ENCODE measurements at places on chromosomes 7 and 10.

DNA sequence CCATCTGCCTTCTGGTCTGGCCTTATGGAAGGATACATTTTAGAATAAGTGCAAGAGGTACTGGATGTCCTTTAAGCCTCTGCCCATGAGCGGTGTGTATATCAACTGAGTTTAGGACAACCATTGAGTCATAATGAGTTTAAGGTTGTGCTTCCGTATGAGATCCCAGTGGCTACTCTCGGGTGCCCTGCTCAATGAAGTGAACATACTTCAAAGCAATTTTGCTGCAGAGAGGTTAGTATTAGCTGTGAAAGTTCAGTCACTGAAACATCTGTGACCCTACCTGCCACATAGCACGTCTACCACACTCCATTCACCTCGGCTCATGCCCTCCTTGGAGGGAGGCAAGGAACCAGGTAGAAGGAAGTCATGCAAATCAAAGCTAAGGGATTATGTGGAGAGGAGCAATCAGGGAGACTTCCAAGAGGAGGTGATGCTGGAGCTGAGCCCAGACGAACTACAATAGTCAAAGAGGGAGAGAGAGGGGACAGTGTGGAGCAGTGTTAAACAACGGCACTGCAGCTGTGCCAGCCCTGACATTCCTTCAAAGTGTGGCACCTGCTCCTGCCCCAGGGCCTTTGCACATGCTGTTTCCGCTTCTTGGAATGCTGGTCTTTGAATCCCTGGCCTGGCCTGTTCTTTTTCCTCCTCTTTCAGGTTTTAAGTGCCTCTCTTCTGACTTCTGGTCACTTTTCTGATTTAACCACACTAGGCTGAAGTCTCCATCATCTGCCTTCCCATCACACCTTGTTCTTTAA lies 25.4 kb downstream of the BTBD16 start:
- no peaks in the 10 kb centered on the region for H3K36me3 ChIP-seq
- no peak overlapping the region for H3K4me3 ChIP-seq
- no peak overlapping the region for H3K27ac ChIP-seq
- DNase-seq: no peak
- peaks cover 4% of the 10 kb centered on the region for H3K27me3 ChIP-seq

DNA sequence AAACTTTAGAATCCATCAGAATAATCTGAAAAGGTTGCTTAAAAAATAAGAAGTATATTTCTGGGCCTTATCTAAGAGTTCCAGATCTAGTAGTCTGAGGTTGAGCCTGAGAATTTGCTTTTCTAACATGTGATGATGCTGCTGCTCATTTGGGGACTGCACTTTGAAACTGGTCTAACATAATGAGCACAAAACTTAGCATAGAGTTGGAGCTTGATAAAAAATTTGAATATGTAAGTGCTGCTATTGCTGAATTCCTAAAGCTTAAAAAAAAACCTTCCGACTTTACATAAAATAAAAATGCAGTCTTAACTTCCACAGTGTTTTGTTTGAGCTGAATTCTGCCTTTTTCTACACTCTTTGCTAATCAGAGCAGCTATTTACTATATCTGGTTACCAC lies 48.8 kb downstream of the GLCCI1 start:
- H3K4me1 ChIP-seq: peaks cover 15% of the 10 kb centered on the region
- peaks cover 38% of the 10 kb centered on the region for H3K36me3 ChIP-seq
- DNase-seq: no peak
- H3K4me3 ChIP-seq: no peak overlapping the region

- no peak overlapping the region for H3K27ac ChIP-seq
- H3K27me3 ChIP-seq: no peaks in the 10 kb centered on the region
- DNase-seq: no peak
- peaks cover 9% of the 10 kb centered on the region for H3K36me3 ChIP-seq
These were observed 13.9 kb downstream of the GPER1 start for GRCh38 chr7:1101563-1102431.

DNA sequence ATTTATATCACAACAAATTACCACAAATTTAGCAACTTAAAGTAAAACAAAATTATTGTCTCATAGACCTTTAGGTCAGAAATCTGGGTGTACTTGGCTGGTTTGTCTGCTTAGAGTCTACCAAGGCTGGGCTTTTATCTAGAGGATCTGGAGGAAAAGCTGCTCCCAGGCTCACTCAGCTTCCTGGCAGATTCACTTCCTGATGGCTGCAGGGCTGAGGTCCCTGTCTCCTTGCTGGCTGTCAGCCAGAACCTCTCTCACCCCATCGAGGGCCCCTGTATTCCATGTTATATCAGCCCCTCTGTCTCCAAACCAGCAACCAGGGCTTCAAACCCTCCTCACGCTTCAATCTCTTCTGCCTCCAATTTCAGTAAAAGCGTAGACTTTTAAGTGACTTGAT lies 734.9 kb downstream of the NRG3 start:
- no peak for DNase-seq
- no peaks in the 10 kb centered on the region for H3K4me1 ChIP-seq
- H3K27me3 ChIP-seq: no peaks in the 10 kb centered on the region
- H3K27ac ChIP-seq: no peak overlapping the region
- H3K4me3 ChIP-seq: no peak overlapping the region
